Omental fat pad (tissue), 4 donors: ENCODE measurements at places on chromosomes 6 and 20.

GRCh38 chr6:2229039-2229438, 16.4 kb downstream of the GMDS start:
- no peak for DNase-seq

DNA sequence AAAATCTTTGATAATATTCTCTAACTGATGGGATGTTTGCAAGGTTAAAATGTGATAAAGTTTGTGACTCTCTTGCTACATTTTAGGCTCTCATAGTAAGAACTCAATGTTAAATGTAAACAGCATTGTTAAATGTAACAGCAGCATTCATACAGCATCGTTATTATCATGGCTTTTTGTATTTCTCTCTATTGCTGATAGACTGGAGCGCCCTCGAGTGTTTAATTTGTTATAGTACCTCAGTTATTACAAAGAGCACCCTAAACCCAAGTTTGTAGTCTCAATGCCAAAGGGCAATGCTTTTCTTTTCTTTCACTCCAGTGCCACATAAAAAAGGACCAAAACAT, 14.9 kb upstream of the TTPAL start:
- DNase-seq = no peak

- no peak for DNase-seq
These were observed 21.5 kb downstream of the TPBG start for GRCh38 chr6:82385102-82385501.

- no peak for DNase-seq
These were observed 163.9 kb upstream of the CITED2 start for GRCh38 chr6:139538366-139538765.

DNA sequence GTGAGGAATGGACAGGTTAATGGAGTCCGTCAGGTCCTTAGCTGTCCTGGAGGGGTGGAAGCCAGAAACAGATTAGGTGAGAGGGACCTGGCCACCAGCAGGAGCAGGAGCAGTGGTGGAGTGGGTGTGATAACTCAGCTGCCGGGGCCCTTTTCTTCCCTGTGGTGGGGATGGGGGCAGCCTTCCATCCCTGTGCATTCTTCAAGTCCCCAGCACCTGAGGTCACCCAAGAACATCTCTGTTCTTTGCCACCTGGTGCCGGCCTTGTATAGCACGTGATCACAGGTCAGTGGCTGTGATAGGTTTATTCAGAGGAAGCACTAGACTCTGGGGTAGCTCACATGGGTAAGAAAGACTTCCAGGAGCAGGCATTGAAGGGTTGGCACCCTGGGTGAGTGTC, 16.6 kb downstream of the ERGIC3 start:
- DNase-seq = no peak

- DNase-seq = no peak
These were observed 455.1 kb downstream of the ADGRB3 start for GRCh38 chr6:69090132-69090531.

- DNase-seq = no peak
These were observed 4.2 kb downstream of the TNFAIP3 start for GRCh38 chr6:137871291-137871690.

DNA sequence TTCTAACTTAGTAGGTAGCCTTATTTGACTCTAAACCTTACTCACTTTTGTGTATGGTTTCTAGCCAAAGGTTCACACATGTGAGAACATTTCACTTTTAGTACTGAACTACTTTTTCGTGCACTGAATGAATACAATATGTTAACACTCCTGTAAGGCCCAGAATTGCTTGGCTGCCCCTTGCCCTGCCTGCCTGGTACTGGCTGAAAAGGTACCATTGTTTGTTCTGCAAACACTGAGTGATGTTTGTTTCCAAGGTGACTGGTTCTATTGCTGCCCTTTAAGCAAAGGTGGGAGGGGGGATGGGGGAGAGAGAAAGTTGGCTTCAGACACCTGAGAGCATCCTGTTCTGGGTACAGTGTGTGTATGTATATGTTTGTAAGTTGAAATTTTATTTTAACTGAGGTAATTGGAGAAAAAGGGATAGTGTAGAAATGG, 31.2 kb downstream of the RREB1 start:
- DNase-seq = no peak

GRCh38 chr6:105890521-105891244, 195.5 kb upstream of the PRDM1 start:
- no peak for DNase-seq

GRCh38 chr6:15622045-15622740, 40.6 kb downstream of the DTNBP1 start:
- no peak for DNase-seq

- DNase-seq = no peak
These were observed 36.4 kb upstream of the TRERF1 start for GRCh38 chr6:42488129-42488528.

- DNase-seq = no peak
These were observed 1.4 kb downstream of the CLIC1 start for GRCh38 chr6:31734821-31735406.

- no peak for DNase-seq
These were observed 1424.6 kb upstream of the ADGRB3 start for GRCh38 chr6:67210450-67210849.

DNA sequence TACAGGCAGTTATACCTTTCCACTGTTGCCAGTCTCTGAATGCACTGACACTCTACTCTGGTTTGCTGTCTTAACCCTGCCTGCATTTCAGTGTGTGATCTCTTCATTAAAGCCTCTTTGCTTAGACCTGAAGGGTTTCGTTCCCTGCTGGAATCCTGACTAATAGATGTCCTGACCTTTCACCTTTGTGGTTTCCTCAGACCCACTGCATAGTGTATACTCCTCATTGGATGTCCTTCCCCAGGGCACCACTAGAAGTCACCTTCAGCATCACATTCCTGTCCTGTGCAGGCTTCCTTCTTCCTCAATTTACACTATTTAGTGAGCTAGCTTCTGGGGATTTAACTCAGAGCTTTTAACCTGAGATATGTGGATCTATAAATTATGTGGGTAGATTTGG, 120.6 kb downstream of the RCAN2 start:
- no peak for DNase-seq

- no peak for DNase-seq
These were observed 242.2 kb downstream of the NRN1 start for GRCh38 chr6:5764401-5764955.

- DNase-seq = no peak
These were observed 8.3 kb upstream of the WFDC2 start for GRCh38 chr20:45461225-45461624.

- no peak for DNase-seq
These were observed 8.3 kb downstream of the MTCL3 start for GRCh38 chr6:127510876-127511275.

DNA sequence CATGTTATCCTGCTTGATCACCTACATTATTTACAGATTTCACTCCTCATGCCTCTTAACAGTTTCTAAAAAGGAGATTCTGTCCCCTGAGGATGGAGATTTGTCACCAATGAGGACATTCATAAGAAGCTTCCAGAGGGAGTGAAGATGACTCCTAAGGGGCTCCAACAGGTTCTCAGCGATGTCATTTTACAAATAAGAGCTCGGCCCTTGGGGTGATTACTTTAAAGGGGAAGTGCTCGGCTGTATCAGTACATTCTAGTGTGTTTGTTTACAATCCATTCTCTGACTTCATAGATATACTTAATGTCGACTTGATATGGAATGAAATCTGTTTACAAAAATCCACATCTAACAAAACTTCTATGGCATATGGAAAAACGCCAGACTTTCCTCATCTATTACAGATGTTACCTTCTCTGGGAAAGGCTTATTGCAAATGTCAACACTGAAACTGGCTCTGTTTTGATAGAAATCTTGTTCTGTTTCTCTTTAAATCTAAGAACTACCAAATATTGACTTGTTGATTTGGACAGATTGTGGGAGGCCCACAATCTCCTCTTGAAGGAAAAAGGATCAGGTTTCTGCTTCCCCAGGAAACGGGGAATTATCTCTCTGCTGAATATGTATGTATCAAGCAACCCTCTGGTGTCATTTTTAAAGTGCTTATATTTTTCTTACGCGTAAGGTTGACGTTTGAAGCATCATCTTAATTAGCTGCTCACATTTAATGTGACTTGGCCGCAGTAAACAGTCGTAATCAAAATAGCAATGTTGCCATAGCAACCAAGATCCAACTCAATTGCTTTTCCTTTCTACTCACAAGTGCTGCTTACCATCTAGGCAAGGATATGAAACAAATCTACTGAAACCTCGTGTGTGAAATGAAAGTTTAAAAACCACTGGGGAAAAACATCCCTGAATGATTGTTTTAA, 95.7 kb downstream of the SHLD1 start:
- no peak for DNase-seq

DNA sequence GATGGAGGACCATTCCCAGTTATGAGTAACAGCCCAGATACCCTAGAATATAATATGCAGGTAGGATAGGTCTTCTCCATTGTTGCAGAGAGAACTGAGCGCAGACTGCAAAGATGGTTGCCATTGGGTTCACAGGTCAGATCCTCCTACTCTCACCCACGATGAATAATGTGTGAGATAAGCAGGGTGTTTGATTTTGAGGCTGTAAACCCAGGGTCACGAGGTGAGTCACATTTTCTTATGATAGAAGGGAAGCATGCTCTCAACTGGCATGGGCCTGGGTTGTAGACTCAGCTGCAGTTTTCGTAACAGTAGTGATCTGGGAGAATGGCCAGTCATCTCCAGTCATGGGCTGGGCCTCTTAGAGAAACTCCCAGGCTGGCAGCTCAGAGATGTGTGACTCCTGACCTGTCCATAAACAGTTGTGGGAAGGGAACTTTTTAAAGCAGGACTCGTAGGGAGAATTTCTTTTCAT, 74.2 kb downstream of the CD164 start:
- DNase-seq = no peak

GRCh38 chr6:129923530-129924250, 62.6 kb upstream of the TMEM244 start:
- DNase-seq = no peak

DNA sequence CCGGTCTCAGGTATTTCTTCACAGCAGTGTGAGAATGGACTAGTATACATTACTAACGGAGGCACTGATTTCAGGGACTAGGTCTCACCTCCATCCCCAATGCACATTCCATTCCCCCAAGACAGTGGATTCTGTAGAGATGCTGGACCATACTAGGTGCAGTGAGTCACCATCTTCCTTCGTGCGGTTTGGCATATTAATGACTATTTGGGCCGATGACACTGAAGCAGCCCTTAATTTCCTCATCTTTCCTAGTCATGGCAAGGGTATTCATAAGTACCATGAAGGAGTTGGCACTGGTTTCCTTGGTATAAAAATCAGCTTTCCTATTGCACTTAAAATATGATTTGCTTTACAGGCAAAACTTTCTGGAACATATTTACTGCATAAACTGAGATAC, 121.4 kb upstream of the TRAF3IP2 start:
- DNase-seq = no peak

- DNase-seq = no peak
These were observed 41.9 kb downstream of the TRAM2 start for GRCh38 chr6:52534966-52535390.

GRCh38 chr6:155854787-155855186, 399.1 kb upstream of the NOX3 start:
- DNase-seq = no peak
